Motor neuron (in vitro differentiated cells): ENCODE measurements at places on chromosomes 2 and 18.

DNA sequence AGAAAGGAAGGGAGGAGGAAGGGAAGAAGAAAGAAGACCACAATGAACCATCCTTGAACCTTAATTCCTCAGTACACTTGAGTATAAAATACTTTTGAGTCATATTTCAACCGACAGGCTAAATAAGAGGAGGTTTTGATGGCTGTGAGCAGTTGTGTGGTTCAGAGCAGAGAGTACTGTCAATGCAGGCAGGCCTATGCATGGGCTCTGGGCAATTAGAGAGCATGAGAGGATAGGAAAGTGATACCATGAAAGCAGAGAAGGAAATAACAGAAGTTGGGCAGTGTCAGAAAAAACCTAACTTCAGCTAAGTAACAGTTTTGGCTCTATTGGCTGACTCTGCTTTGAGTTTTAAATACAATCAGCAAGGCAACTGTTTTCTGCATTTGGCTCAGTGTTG lies 123.6 kb upstream of the STK17B start:
- ATAC-seq, result no peak

- ATAC-seq, result no peak
Observed at GRCh38 chr2:232449964-232450363, 6.0 kb upstream of the ALPI start.

DNA sequence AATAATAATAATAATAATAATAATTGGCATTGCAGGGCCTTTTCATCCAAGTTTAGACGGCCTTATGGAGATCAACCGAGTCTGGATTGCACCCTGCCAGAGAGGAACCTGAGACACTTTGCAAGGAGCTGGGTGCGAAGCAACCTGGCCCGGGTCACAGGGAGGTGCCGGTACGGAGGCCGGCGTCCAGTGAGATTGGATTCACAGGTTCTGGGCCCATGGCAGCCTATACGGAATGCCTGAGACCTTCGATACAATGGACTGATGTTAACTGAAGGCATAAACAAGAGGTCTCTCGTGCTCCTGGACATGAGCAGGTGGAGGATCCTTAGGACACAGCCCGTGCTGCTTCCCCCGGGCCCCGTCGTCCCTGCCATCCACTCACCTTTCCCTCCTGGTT lies 416.5 kb upstream of the SALL3 start:
- no peak for ATAC-seq

DNA sequence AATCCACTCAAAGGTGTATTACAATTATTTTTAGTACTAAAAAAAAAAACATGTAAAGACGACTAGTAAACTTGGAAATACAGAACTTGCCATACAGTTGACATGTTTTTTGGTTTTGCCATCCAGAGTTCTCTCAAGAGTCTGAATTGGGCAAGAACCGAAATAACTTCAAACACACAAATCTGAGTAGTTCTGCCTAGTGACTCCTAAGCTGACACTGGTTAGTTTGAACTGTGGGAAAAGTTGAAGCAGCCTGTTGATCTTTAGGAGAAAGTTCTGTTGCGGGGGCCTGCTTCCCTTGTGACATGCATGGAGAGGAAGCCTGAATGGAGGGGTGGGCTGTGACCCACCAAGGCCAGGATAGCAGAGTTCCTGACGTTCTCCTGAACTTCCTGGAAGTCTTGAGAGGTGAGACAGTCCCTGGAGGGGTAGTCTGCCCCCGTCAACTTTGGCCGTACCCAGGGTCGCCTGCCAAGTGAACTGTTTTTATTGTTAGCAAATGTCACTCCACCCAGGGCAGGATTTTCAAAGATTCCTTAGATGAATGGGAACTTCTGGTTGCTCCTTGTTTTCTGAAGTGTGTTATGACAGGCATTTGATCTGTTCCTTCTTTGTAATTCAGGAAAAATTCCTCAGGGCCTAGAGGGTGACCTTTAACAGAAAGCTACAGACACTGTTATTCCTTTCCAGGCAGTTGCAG lies 85.6 kb upstream of the SPTBN1 start:
- no peak for ATAC-seq

DNA sequence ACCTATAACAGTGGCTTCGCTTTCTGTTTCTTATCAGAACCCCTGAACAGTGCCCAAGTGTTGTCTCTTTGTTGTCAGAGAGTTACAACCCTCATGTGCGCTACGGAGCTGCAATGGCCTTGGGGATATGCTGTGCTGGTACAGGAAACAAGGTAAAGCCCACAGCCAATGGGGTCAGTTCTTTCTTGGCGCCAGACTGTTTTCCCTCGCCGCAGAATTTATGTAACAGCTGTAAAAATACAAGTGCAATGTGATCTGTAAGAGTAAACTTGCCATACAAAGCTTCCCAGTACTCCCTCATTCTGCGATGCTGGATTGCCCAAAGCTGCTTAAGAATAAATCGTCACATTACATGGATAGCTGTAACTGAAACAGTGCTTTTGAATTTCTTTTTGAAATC lies 13.9 kb upstream of the HTR2B start:
- ATAC-seq, result no peak

DNA sequence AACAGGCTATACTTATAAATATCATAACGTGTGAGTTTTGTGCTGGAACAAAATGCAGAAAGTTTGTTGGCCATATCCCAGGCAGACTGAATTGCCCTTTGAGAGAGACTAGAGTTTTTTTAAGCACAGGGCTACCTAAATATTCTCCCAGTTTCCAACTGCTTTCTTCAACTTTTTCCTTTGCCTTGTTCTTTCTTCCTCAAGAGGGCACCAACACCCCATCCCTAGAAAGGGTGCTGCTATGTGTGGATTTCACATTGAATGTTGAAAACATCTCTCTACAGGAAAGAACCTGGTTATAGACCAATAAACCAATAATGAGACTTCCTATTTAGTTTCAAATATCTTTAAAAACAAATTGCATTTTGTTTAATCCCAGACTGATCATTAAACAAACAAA lies 87.9 kb downstream of the ICOS start:
- peak; percentile 79 for ATAC-seq

DNA sequence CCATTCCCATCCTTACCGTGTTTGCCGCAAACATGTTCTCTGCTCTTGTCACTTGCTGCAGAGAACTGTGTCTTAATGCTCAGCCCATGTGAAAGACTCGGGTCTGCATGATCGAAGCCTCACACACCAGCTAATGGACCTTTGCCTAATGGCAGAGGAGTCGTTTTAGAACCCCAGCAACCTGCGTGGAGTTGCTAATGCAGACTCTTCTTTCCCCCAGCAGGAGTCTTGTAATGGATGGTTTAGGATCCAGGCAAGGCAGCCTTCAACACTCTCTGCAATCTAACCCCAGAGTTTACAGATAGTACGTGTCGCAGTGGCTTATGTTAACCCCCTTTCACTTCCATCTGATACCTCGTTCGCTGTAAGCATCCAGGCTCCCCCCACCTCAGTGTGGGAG lies 316.4 kb downstream of the AGAP1 start:
- ATAC-seq, result no peak

GRCh38 chr2:3622967-3623366 lies 28.1 kb downstream of the COLEC11 start:
- no peak for ATAC-seq

DNA sequence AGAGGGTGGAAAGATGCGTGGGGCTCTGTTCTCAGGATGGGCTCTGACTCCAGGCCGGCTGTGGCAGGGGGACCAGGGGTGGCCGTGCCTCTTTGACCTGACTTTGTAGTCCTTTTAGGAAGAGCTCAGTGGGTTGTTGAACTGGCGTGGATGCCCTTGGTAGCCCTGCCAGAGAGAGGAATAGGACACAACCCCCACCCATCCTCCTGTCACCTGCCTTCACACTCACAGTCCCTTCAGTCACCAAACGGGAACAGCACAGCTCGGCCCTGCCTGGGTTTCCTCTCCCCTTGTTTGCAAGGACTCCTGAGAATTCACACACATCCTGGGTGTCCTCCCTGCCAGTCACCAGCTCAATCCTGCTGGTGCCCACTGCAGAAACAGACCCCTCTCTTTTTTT lies 20.1 kb upstream of the MRPL33 start:
- no peak for ATAC-seq

GRCh38 chr2:181955010-181955409 lies 30.6 kb upstream of the PPP1R1C start:
- peak; percentile 14 for ATAC-seq

DNA sequence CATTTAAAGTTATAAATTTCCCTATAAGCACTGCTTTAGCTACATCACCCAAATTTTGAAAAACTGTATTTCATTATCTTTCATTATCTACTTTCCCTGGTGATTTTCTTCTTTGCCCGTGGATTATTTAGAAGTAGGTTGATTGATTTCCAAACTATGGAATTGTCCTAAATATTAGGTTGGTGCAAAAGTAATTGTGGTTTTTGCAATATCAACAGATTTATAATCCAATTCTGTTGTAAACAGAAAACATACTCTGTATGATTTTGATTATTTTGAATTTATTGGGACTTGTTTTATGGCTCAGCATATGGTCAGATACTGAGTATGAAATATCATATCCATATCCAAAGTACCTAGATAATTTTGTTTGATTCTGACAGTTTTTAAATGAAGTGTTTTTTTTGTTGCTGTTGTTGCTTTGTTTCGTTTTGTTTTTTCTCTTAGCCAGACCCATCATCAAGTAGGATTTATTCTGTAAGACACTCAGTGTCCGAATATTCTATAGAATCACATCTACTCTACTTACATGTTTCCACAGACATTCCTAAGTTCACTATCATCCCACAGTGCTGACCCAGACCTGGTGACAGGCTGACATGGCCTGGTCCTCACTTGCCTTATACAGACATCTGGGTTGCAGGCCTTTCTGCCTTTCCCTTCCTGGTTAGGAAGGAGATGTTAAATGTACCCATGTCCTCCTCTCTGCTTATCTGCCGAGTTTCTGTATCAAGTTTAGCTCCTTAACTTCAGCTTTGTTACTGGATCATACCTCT lies 2.1 kb upstream of the TRABD2A start:
- ATAC-seq, result no peak

DNA sequence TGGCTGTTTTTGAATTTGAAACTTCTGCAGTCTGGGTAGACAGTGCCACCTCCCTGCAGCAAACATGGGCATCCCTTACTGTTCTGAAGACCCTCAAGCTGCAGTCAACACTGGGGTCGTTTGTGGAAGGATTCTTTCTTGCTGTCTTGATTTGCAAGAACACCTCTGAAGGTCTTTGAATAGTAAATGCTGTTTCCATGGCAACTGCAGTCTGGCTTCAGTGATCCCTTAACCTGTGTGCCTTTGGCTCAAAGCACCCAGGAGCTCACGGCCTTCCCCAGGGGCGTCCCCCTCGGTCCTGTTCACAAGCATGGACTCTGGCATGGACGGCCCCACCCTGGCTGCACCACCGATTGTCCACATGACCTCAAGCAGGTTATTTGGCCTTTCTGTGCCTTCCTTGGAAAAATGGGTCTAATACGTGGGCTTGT lies 38.3 kb downstream of the LRRFIP1 start:
- ATAC-seq, result no peak

GRCh38 chr18:5895299-5895875 lies at the start of gene TMEM200C:
Gene TMEM200C, minus strand, starts transcription at chr18:5895522. Its CDS starts 3,459 bp downstream, at chr18:5892063.
- ATAC-seq, result peak; percentile 66

GRCh38 chr2:7572450-7572849 lies 655.2 kb downstream of the RNF144A start:
- no peak for ATAC-seq

- no peak for ATAC-seq
Observed at GRCh38 chr2:187214306-187214705, 233.7 kb downstream of the CALCRL start.

GRCh38 chr2:168394262-168394661 lies 61.8 kb upstream of the CERS6 start:
- no peak for ATAC-seq

- no peak for ATAC-seq
Observed at GRCh38 chr2:57880446-57880845, 166.2 kb upstream of the VRK2 start.

DNA sequence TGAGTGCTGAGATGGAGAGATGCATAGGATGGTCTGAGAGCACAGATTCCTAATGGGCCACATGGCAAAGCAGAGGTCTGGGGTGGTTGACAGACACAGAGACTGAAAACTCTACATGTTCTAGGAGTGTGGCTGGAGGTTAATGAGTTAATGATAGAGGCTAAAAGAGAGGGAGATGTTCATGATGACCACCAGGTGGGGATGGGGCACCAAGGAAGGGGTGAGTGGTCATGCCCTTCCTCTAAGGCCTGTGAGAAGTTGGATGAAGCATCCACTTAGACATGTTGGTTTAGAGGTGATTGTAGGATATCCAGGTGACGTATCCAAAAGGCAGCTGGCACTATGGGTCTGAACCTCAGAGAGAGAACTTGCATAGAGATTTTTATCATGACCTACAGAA lies 102.1 kb downstream of the LRP2 start:
- no peak for ATAC-seq

DNA sequence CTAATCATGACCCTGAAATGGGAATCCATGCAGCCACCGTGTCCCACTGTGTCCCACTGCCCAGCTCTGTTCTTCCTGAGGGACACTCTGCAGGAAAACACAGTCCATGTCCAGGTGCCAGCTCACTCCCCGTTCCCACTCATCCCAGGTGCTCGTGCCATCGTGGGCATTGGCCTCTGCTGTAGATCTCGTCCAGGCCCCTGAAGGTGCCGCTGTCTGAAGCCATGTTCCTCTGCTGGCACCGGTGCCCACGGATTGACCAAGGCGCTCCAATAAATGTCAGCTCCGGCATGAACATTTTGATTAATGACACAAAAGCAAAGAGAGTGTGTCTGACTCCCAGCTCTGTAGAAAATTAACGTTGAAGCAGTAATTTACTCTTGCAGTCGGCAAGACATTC lies 280.1 kb upstream of the SALL3 start:
- no peak for ATAC-seq

- ATAC-seq, result no peak
Observed at GRCh38 chr2:65354773-65355172, 77.6 kb downstream of the SPRED2 start.

DNA sequence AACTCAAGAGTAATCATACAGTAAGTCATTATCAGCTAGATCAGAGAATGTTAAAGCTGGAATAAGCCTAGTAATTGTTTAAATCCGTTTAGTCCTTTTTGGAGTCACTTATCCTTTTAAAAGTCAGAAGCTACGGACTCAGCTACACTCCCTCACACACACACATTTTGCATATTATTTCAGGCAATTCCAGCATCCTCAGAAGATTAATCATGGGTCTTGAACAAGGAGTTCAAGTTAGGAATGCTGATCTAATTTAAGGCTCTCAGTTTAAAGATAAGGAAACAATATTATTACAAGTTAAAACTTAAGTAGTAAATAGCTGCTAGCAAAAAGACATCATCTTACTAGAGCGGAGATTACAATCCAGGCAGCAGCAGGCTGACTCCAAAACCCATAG lies 74.3 kb downstream of the GTF3C3 start:
- no peak for ATAC-seq

DNA sequence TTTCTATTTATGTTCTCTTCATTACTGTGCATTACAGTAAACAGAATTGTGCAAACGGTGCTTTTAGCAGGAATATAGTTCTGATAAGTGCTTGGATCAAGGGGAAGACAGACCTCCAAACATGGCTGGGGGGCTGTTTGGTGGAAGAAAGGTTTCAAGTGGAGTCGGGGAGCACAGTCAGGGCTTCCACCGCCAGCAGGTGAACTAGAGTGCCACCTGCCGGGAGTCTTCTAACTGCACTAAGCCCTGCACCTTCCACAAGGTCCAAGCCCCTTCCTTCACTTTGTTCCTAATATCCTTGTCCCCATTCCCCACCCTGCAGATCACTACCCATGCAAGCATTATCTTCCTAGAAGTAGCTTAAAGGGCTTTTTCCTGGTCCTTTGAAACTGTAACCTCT lies 11.1 kb downstream of the ONECUT2 start:
- peak; percentile 73 for ATAC-seq

GRCh38 chr2:77487074-77487803 lies 34.9 kb downstream of the LRRTM4 start:
- no peak for ATAC-seq

- ATAC-seq, result peak; percentile 82
Observed at GRCh38 chr18:43277164-43277600, at the start of gene SYT4. Gene SYT4, minus strand, starts transcription at chr18:43277490. Its CDS starts 209 bp downstream, at chr18:43277281.
